ENCODE measurements at places on chromosomes 3 and 15.

- no peak for DNase-seq
Measured at GRCh38 chr3:73385568-73385967, 239.2 kb downstream of the PDZRN3 start.

DNA sequence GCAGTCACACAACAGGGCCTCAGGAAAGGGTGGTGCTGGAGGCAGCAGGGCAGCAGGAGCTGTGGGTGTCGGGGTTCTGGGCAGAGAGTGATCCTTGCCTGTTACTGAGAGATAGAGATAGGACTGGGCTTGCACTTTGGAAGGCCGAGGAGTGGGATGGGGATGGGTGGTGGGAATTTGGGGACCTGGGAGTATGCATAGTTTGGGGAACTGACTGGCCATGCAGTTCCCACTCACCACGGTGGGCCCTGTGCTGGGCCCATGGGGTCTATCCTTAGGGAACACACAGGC is 192.5 kb upstream of the LINGO1 start:
- DNase-seq: no peak

DNA sequence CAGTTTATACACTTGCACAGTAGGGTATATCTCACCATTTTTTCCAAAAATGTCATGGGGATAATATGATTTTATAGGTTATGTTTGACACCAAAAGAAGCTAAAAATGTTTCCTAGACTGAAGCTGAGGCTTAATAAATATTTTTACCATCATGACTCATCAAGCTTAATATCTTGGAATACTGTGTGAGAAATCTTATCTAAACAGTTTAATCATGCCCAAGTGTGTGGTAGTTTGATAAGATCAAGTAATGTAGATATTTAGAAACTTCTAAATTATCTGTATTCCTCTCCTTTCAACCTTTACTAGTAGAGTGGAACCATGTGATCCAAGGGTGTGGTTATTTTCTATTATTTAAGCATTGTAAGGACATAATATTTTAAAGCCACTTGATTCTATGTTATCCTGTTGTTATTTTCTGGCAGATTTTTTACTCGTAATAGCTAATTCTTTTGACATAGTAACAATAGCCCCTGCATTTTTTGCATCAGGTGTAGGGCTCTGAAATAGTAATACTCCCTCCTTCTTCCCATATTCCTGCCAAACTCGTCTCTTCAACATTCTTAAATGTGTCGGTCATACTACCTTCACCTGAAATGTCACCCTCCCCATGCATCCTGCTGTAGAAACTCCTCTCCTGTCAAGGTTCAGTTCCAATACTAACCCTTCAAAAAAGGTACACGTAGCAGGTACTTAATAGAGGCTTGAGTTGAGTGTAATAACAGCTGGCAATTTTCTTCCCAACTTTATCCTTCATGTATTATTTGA is 729.6 kb downstream of the NLGN1 start:
- DNase-seq: peak; percentile 26

- DNase-seq: no peak
Measured at GRCh38 chr3:101527906-101528305, 14.9 kb upstream of the SENP7 start.

- no peak for DNase-seq
Measured at GRCh38 chr3:192133271-192133670, 594.1 kb downstream of the FGF12 start.

- DNase-seq: no peak
Measured at GRCh38 chr15:91891788-91892345, 38.4 kb downstream of the SLCO3A1 start.
